ENCODE measurements at places on chromosomes 4 and X. TPM values are rescaled to one million over a fixed set of nuclear protein-coding genes. Genes with fewer than 3 reads are reported as not detected.

POU4F2 gene
- total RNA-seq: not detected

- DNase-seq: no peak
Measured at GRCh38 chr4:58935332-58935731, 1825.1 kb upstream of the IGFBP7 start.

- DNase-seq: peak; percentile 70
Measured at GRCh38 chr4:915041-915474, 17.1 kb downstream of the GAK start.

GRCh38 chrX:33906971-33907370 lies 225.1 kb downstream of the FAM47A start:
- no peak for DNase-seq

All from suprapubic skin (tissue), 4 donors.